ENCODE measurements at places on chromosomes 3 and 15. TPM values are rescaled to one million over a fixed set of nuclear protein-coding genes. Genes with fewer than 3 reads are reported as not detected.

- DNase-seq = no peak
Measured at GRCh38 chr15:92636401-92636907, 19.1 kb downstream of the FAM174B start.

GRCh38 chr3:104149154-104149553 lies 1217.6 kb upstream of the ALCAM start:
- no peak for DNase-seq

The NANOGP8 gene
- not detected for total RNA-seq

The WDR72 gene
- not detected for total RNA-seq

The WDR49 gene
- total RNA-seq = 0.79 TPM
